Choroid plexus epithelial cell (primary cell): ENCODE measurements at places on chromosomes 6 and 20.

- DNase-seq = no peak
These were observed 1.4 kb downstream of the FBXL4 start for GRCh38 chr6:98946266-98946878.

- peak; percentile 74 for DNase-seq
These were observed 18.1 kb upstream of the SFT2D1 start for GRCh38 chr6:166360243-166361076.

DNA sequence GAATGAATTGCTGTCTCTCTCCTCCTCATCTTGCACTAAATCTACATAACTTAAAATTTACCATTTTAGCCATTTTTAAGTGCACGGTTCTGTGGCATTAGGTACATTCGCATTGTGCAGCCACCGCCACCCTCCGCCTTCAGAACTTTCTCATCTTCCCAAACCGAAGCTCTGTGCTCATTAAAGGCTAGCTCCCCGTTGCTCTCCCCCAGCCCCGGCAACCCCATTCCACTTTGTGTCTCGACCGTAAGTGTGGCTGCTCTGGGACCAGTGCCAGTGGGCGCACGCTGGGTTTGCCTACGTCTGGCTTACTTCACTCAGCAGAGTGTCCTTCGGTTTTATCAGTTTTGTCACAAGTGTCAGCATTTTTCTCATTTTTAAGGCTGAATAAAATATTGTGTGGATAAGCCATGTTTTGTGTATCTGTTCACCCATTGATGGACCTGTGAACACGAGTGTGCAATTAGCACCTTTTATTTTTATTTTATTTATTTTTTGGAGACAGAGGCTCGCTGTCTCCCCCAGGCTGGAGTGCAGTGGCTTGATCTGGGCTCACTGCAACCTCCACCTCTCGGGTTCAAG, 16.8 kb downstream of the SLC17A9 start:
- no peak for DNase-seq

DNA sequence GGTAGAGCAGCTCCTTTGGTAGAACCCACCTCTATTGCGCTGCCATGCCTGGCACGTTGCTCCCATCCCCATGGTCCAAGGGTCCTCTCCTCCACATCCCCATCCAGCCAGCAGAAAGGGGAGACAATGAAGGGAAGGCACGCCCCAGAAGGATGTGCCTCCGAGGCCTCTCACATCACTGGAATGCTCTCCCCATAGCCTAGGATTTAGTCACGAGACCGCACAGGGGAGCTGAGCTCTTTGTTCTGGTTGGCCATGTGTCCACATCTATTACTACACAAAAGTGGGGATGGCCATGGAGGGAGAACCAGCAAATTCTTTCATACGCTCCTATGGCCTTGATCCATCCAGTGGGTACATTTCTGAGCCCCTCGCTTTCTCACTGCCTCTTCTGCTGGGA, 60.5 kb upstream of the SALL4 start:
- DNase-seq = no peak

DNA sequence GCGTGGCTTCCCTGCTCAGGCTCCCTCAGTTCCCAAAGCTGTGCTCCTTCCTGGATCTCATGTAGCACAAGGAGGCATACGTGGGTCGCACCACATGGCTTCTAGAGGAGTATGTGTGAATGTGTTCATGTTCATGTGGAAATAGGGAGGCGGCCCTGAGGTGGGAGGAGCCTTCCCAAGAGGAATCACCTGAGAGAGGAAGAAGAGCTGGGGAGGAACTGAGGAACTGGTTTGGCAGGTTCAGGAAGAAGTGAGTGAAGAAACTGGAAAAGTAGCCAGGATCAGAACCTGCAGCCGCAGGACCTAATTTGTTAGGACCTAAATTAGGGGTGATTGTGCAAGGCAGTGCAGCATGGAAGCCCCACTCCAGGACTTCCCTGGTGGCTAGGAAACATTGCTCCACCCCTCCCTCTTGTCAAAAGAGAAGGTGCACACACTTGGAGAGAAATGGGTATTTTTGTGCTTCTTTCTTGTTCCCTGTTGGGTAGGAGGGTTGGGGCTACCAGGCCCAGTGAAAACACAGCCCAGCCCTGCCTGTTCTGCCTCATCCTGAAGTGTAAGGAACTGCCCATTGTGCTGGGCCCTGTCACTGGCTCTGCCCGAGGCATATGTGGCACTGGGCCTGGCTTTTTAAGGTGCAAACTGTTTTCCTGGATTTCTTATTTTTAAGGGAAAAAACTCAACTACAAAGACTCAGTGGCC, 20.7 kb downstream of the SYNJ2 start:
- DNase-seq = no peak

DNA sequence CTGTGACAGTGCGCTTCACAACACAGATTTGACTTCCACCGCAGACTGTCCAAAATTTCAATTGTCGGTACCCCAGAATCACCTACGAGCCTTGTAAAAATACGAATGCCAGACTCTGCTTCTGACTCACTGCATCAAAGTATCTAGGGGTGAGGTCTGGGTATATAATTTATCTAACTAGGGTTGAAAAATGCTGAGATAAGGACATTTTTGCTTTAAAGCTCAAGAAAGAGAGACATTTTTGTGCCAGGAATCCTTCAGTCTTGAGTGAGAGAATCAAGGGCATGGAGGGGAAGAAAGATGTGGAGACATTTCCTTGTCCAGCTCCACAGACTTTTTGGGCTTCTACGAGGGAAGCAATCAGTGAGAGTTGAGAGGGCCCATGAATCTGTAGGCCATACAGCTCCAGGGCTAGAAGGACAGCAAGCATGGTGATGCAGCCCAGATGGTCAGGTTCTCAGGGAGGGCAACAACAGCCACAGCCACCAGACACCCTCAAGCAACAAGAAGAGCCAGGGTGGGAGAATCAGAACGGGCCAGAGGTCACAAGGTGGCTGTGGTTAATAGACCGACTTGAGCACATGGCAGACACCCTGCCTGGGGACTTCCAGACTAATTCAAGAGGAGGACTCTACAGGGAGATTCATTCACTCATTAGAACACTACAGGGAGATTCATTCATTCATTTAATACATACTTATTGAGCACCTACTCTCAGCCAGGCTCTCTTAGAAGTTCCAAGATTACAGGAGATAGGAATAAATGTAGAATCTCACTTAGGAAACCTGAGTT, 211.1 kb upstream of the PRDM1 start:
- no peak for DNase-seq
